Bone marrow (tissue), 2 donors: ENCODE measurements at places on chromosomes 5 and 9.

- DNase-seq, result no peak
These were observed 48.7 kb downstream of the ELAVL2 start for GRCh38 chr9:23777328-23777727.

GRCh38 chr9:89721176-89721700, 116.4 kb downstream of the GADD45G start:
- DNase-seq, result no peak

DNA sequence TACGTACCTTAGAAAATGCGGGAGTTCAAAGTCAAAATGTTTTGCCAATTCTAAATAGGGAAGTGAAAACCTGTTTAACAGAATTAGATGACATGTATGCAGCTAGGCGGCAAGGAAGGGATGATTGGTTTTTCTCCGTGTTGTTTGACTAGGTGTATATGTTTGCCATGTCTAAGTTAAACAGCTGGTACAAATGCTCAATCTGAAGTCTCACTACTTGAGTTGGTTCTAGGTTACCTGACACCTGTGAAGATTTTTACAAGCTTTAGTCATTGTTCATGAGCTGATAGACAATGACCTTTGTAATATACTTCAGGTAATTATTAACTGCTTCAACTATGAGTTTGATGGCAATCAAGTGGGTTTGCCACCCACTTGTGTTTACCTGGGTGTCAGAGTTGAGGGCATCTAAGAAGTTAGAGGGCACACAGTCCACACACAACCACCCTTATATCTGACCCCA, 74.3 kb downstream of the SLC44A1 start:
- DNase-seq, result no peak

DNA sequence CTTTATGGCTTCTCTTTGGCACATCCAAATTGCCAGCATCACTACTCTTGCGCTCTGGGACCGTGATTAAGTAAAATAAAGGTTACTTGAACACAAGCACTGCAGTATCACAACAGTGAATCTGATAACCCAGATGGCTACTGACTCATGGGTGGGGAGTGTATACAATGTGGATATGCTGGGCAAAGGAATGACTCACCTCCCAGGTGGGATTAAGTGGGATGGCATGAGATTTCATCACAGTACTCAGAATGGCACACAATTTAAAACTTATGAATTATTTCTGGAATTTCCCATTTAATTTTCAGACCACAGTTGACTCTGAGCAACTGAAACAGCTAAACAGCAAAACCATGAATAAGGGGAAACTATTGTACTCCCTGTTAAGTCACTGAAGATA, 4.3 kb downstream of the GFM2 start:
- no peak for DNase-seq

DNA sequence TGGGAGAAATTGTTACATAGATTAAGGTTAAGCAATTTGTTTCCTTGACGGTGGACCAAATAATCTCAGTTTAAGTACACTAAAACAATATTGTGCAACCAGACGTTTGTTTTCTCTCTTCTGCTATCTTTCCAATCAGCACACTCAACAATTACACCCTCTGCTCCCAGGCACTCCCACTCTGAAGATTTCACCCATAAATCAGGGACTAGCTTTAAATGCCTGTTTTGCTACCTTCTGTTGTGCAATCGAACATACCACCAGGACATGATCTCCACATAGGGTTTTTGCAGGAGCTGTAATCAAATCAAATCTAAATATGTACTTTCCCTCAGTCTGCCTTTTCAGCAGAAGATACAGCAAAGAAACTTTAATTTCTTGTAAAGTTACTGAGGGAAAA, 405.8 kb upstream of the TLE4 start:
- no peak for DNase-seq

DNA sequence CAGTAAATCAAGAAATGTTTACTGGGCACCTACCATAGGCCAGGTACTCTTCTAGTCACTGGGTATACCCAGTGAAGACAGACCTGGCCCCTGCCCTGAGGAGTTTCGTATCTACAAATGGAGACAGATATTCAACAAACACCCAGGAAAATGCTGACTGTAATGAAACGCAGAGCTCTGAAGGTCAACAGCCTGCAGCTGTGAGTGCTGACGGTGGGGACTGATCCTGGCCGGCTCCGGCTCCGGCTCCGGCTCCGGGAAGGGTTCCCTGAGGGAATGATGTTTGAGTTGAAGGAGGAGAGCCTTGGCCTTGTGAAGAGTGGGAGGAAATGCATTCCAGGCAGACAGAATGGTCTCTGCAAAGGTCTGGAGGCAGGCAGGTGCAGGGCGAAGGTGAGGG, 23.1 kb downstream of the FGFR4 start:
- DNase-seq, result no peak

DNA sequence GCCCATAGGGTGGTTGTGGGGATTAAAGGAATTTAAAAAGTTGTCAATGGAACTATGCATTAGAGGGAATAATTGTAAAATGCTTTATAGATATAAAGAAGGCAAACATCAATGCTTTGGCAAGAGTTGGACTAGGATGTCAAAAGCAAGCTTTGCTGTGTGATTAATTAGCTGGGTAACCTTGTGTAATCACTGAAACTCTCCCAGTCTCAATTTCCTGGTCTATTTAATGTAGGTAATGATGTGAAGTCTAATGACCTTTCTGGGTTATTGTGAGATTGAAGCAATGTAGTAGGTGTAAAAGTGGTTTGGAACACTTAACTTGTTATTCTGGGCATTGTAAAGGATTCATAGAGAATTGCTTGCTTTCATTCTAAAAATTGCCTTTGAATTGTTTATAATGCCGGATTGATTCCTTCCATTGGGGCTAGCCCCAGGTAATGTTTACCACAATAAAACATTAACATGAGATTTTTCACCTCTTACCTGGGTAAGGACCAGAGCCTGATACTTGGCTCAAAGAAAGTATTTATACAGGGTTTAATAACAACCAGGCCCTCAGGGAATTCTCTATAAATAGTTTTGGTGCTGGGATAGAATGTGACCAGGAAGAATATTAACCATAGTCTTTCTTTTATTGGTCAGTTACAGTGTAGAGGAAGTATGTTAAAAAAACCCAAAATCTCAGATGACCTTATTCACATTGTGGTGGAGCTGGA, 30.0 kb upstream of the CLINT1 start:
- DNase-seq, result no peak

- no peak for DNase-seq
These were observed 662.7 kb upstream of the RGMB start for GRCh38 chr5:98110791-98111190.

DNA sequence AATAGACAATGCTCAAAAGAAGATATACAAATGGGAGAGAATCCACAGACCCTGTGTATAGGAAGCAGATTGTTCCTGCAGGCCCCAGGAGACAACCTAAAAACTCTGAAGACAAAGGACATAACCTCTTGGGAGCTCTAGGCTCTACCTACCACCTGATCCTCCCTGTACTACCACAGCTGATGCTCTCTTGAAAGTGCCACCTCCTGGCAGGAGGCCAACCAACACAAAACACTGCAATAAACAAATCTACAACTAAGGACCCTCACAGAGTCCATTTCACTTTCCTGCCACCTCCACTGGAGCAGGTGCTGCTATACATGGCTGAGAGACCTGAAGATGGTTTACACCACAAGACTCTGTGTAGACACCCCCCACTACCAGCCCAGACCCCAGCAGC, 49.0 kb downstream of the STARD4 start:
- no peak for DNase-seq

DNA sequence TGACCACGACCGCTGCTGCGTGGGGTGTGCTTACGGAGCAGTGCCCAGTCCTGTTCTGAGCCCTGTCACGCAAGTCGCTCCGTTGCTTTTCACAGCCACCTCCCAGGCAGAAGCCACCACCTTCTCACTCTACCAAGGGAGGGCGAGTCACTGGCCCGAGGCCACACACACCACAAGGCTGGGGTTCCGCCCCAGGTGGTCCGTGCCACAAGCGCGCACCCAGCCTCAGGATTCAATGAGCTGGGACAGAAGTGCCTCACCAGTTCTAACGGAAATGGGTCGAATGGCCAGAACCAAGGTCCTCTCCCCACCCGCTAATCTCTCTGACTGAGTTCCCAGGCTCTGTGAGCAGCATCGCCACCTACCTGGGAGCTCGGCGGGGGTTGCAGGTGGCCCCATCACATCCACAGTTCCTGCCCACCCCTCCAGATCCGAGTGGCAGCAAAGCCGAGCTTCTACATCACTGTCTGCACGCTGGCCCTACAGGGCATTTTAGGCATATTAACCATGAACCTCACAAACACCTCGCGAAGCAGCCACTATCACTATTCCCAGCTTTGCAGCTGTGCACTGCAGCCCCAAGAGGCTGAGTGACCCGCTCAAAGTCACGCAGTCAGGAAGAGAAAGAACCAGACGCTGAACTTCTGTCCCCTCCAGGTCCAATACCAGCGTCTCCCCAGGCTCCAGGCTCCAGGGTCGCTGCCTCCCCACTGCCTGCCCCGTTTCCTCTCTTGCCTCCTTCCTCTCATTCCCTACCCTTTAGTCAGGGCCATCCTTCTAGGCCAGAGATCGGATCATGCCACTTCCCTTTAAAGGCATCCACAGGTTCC, 92.1 kb upstream of the PHYKPL start:
- DNase-seq, result no peak

GRCh38 chr5:671459-672328, 21.5 kb downstream of the TPPP start:
- DNase-seq, result peak; percentile 33

- DNase-seq, result no peak
These were observed 64.1 kb downstream of the IQGAP2 start for GRCh38 chr5:76467216-76467615.

DNA sequence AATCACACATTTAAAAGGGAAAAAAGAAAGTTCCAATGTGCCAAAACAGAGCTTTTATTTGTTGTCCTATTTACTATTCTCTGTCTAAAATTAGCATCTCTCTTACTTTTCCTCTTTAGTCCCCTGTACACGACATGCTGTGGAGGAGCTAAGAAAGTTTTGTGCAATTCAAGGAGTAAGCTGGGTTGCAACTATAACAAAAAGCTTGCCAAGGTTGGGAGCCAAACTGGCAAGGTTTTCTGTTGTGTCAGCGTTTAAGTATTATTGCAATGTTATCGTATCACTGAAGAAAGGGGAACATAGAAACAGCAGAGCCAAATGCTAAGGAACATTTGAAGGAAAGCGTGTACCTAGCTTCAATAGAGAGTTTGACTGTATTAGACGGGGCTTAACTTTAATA, 680.8 kb downstream of the CETN3 start:
- no peak for DNase-seq

- no peak for DNase-seq
These were observed 631 bp upstream of the RCL1 start for GRCh38 chr9:4792054-4792571.

GRCh38 chr5:153896701-153897100, 142.0 kb downstream of the FAM114A2 start:
- DNase-seq, result no peak

DNA sequence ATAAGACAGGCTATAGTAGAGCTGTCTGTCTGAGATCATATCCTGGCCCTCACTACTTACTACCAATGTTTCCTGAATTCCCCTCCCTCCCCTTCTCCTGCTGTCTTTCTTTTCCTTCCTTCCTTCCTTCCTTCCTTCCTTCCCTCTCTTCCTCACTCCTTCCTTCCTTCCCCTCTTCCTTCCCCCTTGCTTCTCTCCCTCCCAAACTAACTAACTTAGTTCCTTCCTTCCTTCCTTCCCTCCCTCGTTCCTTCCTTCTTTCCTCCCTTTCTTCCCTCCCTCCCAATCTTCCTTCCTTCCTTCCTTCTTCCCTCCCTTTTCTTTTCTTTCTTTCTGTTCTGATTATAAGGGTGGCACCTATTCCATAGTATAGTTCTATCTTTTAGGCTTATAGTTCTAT, 150.0 kb upstream of the GDNF start:
- no peak for DNase-seq

- no peak for DNase-seq
These were observed 86.5 kb downstream of the KLHL3 start for GRCh38 chr5:137649228-137649935.

DNA sequence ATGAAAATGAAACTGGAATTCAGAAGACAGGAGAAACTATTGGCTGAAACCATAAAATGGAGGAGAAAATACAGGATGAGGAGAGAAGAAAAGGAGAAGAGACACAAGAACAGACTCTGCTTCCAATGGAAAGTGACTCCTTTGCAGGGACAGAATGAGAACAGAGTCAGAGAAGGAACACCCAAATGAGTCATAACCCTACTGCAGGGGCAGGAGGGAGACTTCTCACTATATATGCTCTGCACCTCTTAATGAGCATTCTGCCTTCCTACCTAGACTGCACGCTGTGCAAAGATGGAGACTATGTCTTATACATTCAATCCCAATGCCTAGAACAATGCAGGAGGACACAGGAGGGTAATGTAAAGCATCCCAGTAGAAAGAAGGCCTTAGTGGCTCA, 2.1 kb downstream of the SAXO1 start:
- no peak for DNase-seq

GRCh38 chr5:74136276-74136825, 504.2 kb downstream of the ENC1 start:
- DNase-seq, result no peak

GRCh38 chr9:131279196-131279862, 3.0 kb upstream of the FAM78A start:
- no peak for DNase-seq

- DNase-seq, result no peak
These were observed 6.0 kb downstream of the CAMK4 start for GRCh38 chr5:111229871-111230810.

DNA sequence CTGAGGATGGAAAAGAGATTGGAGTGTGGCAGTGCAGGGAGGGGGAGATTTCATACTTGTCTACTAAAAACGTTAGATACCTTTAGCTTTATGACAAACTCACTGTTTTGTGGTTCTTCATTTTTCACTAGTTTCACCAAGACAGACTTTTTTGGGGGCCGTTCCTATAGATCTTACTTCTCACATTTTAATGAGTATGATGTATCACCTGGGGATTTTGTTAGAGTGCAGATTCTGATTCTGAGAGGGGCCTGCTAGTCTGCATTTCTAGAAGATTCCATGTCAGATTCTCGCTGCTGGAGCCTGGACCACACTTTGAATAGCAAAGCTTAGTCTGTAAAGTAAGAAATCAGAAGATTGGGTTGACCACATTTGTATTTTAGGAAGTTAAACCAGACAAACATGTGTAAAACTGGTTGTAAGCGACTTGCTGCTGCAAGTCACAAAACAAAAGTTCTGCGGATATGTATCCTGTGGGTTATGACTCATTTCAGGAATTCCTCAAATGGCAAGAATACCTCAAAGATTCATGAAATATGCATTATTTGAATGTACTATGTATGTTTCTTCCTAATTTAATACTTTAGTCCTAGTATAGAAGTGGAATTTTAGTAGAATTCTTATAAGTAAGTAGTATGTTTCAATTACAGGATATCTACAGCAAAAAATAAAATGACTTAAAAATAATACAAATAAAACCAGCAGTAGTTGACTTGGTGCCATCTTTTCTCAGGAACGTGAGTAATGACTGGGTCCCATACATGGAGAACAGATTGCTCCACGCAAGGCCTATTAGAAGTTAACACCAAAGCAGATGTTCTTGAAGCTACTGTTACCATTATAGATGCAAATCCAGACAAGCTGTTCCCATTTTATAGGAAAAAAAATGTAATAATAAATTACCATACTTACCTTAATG, 27.8 kb downstream of the NFIL3 start:
- DNase-seq, result no peak

GRCh38 chr9:136089697-136090045, 5.4 kb downstream of the NACC2 start:
- DNase-seq, result no peak
